ENCODE measurements at places on chromosomes 12 and 14.
A peak's percentile ranks its signal among the peaks of the same experiment; 100 is the strongest.

DNA sequence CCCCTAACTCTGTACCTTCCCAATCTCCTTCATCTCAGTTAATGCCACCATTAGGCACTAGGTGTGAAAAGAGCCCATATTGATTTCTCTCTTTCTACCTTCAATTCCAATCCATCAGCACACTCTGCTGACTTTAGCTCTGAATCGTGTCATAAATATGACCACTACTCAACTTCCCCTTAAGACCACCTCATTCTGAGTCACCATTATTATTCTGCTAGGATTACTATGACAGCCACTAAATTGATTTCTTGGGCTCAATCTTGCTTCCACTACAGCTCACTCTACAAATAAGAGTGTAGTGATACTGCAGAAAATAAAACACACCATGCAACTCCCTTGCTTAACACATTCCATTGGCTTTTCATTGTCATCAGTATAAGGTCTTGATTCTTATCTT is 1449.0 kb upstream of the FLRT2 start:
- DNase-seq = no peak

GRCh38 chr12:127903146-127903545 is 363.8 kb upstream of the TMEM132C start:
- DNase-seq = no peak

- DNase-seq = no peak
Measured at GRCh38 chr14:106230071-106230470, 703.7 kb downstream of the TMEM121 start.

DNA sequence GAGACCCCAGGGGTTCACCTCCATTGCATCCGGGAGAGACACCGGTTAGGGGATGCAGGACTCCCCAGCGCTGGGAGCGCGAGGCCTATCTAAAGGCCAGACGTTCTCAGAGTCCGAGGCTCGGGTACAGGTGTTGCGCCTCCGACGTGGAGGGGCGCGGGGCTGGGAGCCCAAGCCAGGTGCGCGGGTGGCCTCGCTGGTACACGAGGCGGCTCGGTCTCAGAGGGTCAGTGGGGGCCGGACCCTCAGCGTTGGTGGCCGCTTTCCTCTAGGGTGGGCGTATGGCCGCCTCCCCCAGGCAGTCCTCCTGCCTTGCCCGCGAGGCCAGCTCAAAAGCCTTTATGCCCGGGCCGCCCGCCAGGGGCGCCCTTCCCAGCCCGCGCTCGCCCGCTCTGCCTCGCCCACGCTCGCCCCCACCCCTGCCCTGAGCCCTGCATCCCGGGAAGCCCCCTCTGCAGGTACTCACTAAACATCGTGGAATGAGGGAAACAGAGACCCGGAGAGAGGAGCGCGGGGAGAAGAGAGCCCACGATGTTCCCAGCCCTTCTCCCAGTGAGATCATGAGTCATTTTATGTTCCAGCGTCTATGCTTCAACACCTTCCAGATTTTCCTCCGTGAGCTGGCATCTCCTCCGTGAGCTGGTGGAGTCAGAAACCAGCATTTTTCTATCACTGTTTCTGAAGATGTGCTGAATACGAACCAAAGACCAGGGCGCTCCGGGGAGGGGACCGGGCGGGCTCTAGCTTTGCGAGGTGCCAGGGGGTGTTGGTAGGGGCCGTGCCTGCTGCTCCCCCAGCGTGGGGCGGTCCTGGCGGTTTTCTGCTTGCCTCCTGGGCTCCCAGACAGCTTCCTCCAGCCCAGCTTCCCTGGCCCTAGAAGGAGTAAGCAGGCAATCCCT is 73.8 kb downstream of the DIO3 start:
- no peak for DNase-seq

GRCh38 chr14:75577090-75577489 is 1.3 kb upstream of the FLVCR2 start:
- no peak for DNase-seq

GRCh38 chr12:99137124-99137855 is 492.2 kb downstream of the APAF1 start:
- no peak for DNase-seq

DNA sequence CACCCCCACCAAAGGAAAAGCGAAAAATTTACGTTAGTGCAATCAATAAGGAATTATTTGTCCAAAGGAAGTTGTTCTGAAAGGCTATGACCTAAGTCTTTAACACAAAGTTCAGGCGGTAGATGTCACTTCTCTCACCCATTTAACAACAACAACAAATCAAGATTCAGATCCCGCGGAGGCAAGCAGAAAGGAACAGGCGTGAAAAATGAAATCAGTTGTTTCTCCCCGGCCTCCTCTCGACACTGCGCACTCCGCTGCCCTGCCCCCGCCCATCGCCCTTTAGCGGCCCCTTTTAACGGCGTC is 1.4 kb downstream of the DENND5B start:
- peak; percentile 18 for DNase-seq

DNA sequence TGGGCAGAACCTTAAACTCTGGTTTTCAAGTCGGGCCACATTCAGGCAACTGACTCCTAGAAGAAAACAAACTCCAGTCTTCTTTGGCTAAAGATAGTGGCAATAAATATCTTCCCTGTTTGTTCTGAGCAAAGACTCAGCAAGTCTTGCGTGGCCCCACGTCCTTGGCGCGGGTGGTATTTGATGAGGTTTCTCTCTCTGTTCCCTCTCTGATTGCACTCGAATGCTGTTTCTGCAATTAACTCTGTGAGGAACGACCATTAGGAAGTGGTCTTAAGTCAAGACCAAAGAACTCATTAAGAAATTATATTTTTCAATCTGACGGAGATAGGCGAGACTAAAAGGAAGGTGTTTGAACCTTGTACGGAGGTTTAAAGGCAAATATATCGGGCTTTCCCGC is 177.6 kb downstream of the TMEM132C start:
- no peak for DNase-seq

DNA sequence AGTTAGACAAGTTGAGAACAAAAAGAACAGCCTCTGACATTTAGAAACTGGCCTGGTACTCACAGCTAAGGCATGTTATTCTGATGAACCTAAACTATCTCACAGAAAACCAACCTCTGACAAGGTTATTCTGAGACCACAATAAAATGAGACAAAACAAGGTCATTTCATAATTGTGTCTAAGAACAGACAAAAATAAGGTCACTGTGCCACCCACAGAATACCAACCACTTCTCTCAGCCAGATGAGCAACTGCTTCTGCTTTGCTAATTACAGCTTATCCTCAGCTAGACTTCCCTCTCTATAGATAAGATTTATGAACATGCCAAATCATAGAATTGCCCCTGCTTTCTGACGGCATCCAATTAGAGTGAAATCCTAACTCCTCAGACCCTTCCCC is 52.2 kb upstream of the CRACR2A start:
- DNase-seq = no peak

- no peak for DNase-seq
Measured at GRCh38 chr14:63228217-63228616, 24.0 kb downstream of the RHOJ start.

DNA sequence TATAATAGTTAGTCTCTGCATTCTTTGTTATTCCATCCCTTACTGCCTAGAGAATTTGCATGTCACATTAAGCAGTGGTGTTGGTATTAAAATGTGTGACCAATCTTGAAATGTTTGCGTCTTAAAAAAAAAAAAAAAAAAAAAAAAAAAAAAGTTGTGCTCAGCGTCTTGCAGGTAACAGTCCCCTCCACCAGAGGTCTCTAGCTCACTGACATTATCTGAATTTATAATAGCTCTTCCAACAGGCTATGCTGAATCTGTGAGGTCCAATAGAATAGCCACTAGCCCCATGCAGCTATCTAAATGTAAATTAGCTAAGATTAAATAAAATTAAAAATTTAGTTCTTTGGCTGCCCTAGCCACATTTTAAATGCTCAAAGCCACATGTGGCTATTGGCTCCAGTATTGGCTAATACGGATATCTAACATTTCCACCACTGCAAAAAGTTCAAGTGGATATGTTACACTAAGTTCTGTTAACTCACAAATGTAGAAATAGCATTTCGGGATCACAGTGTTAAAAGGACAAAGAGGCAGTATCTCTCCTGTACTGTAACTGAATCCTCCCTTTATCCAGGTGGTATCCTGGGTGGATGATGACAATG is 28.7 kb downstream of the NKX2-8 start:
- DNase-seq = no peak

GRCh38 chr12:49261721-49262120 is 3.2 kb upstream of the TUBA1C start:
- DNase-seq = no peak

- DNase-seq = no peak
Measured at GRCh38 chr14:91511043-91511383, 903 bp upstream of the PPP4R3A start.

- DNase-seq = no peak
Measured at GRCh38 chr12:31386364-31386777, 60.4 kb upstream of the SINHCAF start.

DNA sequence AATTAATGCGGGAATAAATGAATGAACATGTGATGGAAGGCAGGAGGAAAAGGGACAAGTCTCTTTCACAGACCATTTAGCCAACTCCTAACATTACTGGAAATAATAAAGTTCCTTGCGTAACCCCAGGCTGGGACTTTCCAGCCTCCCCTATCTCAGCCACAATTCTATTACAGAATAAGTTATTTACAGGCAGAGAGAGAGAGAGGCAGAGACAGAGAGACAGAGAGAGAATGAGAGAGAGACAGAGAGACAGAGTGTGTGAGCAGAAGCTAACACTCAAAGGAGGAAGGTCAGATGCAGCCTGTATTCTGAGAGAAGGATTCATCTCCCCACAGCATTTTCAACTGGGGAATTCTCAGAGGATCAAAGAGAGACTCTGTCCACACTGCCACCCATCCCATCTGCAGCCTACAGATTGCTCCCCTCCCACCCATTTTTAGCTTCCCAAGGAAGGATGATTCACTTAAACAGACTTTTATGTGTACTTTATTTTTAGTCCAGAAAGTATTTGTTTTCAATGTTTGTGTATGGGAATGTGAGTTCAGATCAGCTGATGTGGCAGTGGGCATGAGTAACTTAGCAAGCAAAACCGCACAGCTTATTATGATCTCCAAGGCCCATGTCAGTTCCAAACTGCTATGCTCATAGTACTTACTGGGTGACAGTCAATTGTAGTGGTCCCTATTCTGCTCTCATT is 165.7 kb downstream of the CAND1 start:
- DNase-seq = no peak

DNA sequence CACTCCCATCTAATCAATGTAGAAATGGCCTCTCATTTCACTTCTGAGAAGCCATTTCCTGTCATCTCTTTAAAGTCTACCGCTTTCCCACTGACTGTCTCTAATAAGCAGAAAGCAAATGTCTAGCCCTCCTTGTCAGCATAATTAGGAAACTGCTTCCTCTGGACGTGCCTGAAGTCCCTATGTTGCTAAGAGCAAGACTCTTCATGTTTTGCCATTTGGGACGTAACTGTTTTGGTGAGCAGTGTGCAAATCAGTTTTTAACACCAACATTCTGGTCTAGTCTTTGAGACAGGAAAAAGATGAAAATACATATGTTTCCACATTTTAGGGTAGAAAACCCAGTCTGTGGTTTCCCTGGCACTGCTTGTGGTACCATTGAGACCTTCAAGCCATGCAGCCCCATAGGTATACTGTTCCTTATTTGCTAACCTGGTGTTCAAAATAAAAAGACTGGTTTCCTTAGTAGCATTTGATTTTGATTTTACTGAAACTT is 22.2 kb downstream of the IFNG start:
- no peak for DNase-seq

- no peak for DNase-seq
Measured at GRCh38 chr12:77734214-77734883, 96.3 kb upstream of the NAV3 start.

DNA sequence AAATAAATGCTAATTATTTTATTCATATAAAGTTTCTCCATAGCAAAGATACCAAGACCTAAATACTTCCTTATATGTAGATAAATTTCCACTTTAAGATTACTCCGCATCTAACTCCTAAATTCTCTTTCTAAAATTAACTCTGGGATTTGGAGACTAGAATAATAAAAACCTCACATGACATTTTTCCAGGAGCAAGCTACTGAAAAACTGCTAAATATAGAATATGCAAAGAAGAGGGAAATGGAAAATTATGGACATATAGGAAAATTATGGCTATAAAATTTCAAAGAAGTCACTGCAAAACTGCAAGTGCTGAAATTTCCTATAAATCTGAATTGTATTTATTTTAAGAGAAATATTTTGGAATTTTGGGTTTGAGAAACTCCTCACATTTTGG is 186.2 kb downstream of the DUSP6 start:
- DNase-seq = no peak

GRCh38 chr12:116381240-116381743 is 103.8 kb upstream of the MED13L start:
- no peak for DNase-seq

GRCh38 chr12:131352296-131352900 is 358.5 kb upstream of the SFSWAP start:
- no peak for DNase-seq

GRCh38 chr12:67671419-67671818 is 22.9 kb downstream of the DYRK2 start:
- DNase-seq = no peak

DNA sequence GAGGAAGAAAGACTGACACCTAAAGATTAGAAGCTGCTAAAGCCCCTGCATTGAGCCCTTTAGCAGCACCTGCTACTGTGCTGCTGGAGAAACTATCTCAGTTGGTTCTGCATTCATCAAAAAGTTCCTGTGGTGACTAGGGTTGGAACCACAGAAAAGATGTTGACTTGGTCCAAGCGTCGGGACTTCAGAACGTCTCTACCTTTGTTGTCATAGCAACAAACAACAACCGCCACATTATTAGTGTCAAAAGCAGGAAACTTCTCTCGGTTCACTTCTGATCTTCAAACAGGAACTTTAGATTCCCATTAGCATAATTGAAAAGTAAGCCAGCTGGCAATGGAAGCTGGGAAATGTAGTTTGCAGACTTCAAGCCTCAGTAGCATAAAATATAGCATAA is 368.0 kb downstream of the SEC23A start:
- DNase-seq = no peak

- DNase-seq = no peak
Measured at GRCh38 chr14:69654116-69654515, 42.7 kb downstream of the SUSD6 start.

DNA sequence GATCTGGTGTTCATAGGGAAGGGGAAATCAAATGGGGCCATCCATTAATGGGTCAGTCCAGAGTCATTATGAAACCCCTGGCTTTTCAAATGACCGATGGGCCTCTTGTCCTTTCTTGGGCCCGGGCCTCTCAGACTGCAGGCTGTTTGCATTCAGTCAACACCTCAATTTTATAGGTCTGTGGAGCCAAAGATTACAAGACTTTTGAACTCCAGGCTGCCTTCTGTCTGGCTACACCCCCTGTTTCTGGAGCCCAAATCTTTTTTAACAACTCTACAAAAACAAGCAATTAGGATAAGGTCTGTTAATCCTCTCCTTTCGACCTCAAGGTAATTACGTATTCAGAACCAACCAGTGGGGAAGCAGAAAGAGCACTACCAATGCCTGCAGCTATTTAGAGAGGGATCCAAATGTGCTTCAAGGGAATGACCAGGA is 35.6 kb downstream of the DUSP6 start:
- no peak for DNase-seq
